Left renal pelvis (tissue), 4 donors: ENCODE measurements at places on chromosomes 7 and 10. TPM values are rescaled to one million over a fixed set of nuclear protein-coding genes. Genes with fewer than 3 reads are reported as not detected.

GRCh38 chr10:63614371-63614891, 93.2 kb downstream of the REEP3 start:
- no peak for DNase-seq

DNA sequence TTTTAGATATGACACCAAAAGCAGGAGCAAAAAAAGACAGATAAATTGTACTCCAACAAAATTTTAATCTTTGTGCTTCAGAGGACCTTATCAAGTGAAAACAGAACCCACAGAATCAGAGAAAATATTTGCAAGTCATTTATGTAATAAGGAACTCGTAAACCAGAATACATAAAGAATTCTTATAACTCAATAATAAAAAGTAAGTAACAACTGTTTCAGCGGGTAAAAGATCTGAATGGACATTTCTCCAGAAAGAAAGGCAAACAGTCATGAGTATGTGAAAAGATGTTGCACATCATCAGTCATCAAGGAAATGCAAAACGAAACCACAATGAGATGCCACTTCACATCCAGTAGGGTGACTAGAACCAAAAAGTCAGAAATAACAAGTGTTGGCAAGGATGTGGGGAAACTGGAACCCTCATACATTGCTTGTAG, 167.7 kb upstream of the KCTD7 start:
- DNase-seq: no peak

GRCh38 chr7:17369691-17370426, 71.4 kb downstream of the AHR start:
- no peak for DNase-seq

DNA sequence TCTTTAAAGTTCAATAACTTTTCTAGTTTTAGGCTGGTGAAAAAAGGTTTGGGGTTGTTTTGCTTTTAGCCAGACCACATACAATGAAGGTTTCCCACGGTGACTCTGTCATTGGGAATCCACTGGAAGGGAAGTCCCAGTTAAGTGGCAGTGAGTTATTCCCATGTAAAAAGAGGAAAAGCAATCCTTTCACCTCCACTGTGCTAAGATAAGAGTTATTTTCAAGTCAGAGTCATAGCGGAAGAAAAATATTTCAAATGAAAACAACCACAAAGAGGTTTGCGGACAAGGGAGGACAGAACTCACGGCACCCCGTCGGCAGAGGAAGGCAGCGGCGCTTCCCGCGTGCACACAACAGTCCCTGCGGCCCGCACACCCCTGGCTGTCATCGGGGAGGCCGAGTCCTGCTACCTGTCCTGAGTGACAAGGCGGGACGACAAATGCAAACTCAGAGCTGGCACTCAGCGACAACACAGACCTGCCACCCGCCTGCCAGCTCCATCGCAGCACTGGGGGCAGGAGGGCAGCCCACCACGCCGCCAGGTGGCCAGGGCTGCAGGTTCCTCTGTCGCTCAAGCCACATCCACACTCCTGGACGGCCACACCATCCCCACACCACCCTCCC, 9.3 kb upstream of the PAPOLB start:
- DNase-seq: no peak

- DNase-seq: no peak
Observed at GRCh38 chr7:144384555-144385245, 18.8 kb downstream of the NOBOX start.

DNA sequence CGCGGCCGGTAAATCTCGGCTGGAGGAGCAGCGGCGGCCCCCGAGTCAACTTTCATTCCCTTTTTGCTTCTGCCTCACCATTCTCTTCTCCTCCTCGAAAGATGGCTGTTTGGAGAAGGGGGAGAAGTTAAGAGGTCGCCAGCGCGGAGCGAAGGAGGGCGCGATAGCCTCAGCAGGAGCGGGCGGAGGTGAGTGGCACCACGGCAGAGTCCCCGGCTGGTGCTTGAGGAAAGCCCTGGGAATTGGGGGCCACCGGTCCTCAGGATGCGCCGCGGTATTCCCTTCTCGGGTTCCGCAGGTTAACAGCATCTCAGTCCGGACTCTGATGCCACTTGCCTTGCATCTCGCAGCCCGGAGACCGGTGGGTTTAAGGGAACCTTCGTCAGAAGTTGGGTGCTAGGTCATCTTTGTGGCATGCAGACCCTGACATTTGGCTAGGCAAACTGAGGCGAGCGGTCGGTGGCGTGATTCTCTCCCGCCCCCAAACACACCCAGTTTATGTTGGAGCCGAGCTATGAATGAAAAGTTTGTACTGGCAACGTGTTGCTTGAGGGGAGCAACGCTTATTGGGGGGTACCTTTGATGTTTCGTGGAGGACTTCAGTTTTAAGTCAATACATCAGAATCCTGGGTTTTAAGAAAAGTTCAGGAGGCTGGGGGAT, 59.5 kb upstream of the PRPS1L1 start:
- DNase-seq: no peak

DNA sequence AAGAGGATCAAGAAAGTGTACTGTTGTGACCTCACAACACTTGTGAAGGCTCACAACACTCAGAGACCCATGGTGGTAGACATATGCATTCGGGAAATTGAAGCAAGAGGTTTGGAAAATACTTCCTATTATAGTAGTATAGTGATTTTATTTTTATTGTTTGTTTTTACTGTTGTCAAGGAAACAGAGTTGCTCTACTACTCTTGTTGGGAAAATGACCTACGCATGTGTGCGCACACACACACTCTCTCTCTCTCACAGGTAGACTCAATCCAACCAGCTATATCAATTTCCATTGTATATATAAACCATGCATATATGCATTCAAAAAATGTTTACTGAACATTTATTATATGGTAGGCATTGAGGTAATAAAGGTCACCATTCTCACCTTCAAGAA, 63.7 kb upstream of the PRR15 start:
- no peak for DNase-seq

DNA sequence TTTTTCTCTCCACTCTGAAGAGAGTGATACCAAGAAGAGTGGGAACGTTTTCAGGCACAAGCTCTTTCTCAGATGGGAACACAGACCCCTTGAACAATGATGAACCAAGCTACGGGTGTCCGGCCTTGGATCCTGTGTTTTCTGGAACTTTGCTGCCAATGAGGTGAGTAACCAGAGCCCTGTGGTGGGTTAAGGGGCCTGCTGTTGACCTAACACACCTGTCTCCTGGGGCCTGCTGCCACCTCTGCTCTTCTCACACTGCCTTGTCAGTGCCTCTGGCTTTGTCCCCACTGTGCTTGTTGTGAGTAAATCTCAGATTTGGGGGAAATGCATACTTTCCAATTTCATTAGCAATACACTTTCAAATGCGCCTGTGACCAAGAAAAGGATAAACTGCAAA, 1.4 kb upstream of the PKD1L1 start:
- no peak for DNase-seq

- DNase-seq: no peak
Observed at GRCh38 chr10:486666-487322, 202.7 kb downstream of the DIP2C start.

- DNase-seq: no peak
Observed at GRCh38 chr10:71888248-71888622, 37.2 kb upstream of the PSAP start.

Gene PON3
- polyA plus RNA-seq: 2.3 TPM

Gene MSMB
- polyA plus RNA-seq: not detected

Gene CALML5
- not detected for polyA plus RNA-seq
